ENCODE measurements at places on chromosomes 2 and 18.

GRCh38 chr2:16252251-16252650, 311.9 kb downstream of the MYCN start:
- no peak for DNase-seq

- DNase-seq: no peak
Measured at GRCh38 chr2:85710687-85711577, 16.8 kb downstream of the GNLY start.

DNA sequence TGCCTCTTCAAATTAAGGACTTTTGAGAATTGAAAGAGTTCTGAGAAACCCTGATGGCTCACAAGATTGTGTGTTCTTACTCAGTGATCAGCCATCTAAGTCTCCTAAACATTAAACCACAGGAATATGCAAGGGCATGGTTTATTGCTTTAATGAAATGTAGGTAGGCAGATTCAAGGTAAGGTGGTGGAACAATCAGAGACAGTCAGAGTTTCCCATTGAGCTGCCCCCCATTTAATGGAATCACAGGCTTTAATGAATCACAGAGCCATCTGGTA, 107.8 kb upstream of the LRATD1 start:
- no peak for DNase-seq

- DNase-seq: no peak
Measured at GRCh38 chr2:17814601-17815000, 1.7 kb upstream of the MSGN1 start.

- DNase-seq: no peak
Measured at GRCh38 chr2:158729873-158730620, 65.1 kb upstream of the DAPL1 start.
